Fibroblast of the aortic adventitia (primary cell): ENCODE measurements at places on chromosomes 7 and 10. TPM values are rescaled to one million over a fixed set of nuclear protein-coding genes. Genes with fewer than 3 reads are reported as not detected.

DNA sequence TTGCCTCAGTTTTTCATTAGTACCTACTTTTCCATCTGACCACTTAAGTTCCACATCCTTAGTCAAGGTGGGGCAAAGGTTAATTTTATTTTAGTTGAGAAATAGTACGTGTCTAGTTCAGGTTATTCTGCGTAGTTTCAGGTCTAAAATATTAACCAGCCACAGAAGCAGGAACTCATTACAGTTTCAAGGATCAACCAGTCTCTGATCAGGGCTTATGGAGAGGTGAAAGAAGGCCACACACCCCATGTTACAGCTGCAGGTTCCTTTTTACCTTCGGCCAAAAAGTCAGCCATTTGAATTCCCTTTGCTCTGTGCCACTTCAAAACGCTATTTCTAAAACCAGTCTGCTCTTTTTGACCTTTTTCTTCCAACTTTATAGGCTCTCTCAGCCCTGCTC lies 134.2 kb downstream of the CTTNBP2 start:
- DNase-seq = no peak

- no peak for DNase-seq
These were observed 540.1 kb downstream of the PTPRN2 start for GRCh38 chr7:158047391-158048059.

GRCh38 chr10:72952189-72952588 lies 2.4 kb downstream of the PLA2G12B start:
- DNase-seq = no peak

DNA sequence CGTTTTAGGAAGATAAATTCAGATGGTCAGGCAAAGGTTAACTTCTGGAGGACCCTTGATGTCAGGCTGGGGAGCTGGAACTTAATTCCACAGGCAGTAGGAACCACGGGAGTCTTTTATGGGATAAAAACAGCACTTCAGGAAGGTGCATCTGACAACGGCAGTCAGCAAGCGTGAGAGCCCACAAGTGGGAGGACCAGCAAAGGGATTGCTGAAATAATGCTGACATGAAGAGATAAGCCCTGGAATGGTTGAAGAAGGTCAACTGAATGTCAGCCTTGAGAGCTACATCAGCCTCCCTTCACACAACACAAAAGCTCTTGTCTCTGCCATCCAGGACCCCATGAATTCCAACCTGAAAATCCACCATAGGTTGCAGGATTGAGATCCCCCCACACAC lies 138.8 kb downstream of the SORCS1 start:
- no peak for DNase-seq

GRCh38 chr10:15172306-15172840 lies 3.9 kb upstream of the NMT2 start:
- no peak for DNase-seq

GRCh38 chr7:128934361-128935341 lies 3.1 kb upstream of the IRF5 start:
- no peak for DNase-seq

- DNase-seq = no peak
These were observed 4.9 kb downstream of the PILRA start for GRCh38 chr7:100378114-100378755.

Gene C10orf62
- total RNA-seq = not detected in 2 replicates

Gene VSTM4
- 4.7 and 6.5 TPM in 2 replicates for total RNA-seq

Gene THNSL1
- total RNA-seq = 4.1 and 6.0 TPM in 2 replicates

Gene EBLN1
- not detected in 2 replicates for total RNA-seq
